ENCODE measurements at places on chromosomes 1 and 21.
A peak's percentile ranks its signal among the peaks of the same experiment; 100 is the strongest.

- peak; percentile 18 for DNase-seq
Observed at GRCh38 chr1:205632669-205633169, 908 bp upstream of the ELK4 start.

GRCh38 chr1:91783423-91784170 lies 102.4 kb downstream of the TGFBR3 start:
- peak; percentile 90 for DNase-seq

GRCh38 chr1:176656257-176656995 lies 193.5 kb downstream of the PAPPA2 start:
- DNase-seq: peak; percentile 22

DNA sequence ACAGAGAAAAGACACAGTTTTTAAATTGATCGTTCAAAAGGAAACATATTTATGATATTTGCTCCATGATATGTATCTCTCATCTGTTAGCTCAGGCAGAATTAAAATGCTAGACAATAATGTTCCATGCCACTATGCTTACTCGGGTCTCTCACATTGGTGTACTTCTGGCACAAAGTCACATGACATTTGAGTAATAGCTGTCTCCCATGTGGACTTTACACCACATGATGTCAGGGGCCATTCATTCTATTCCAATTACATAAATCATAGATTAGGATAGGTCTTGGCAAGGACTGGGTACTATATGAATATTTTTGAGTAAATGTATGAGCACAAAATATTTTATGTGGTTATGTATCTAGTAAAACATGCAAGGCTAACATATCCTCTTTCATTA lies 648.4 kb downstream of the PLA2G4A start:
- no peak for DNase-seq

DNA sequence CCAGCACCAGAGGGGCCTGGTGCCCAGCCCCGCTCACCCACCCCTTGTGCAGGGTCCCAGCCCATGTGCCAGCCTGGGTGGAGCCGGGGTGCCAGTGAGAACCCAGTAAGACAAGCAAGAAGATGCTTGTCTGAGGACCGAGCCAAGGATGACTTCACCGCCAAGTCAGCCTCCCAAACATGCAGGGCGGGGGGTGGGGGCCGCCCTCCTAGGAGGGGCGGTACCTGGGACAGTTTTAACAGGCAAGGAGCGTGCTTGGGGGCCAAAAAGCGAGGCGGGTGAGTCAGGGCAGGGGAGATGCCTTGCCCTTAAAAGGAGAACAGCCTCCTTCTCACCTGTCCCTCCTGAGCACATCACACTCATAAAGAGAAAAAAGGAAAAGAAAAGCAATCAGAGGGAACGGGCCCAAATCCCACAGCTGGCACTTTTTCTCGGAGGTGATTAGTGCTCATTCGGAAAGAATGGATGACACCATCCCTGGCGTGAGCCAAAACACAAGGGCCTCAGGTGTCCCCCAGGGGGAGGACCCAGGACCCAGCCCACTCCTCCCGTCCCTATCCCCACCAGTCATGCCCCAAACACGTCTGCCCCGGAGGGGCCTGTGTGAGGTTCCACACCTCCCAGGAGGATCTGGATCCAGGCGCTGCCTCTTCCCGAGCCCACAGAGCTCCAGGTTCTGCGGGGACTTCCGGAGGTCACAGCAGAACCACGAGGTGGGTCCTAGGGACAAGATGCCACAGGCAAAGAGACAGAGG lies 77.6 kb upstream of the IFFO2 start:
- no peak for DNase-seq

- no peak for DNase-seq
Observed at GRCh38 chr1:202551683-202552082, 158.6 kb downstream of the SYT2 start.

- no peak for DNase-seq
Observed at GRCh38 chr1:88296642-88297041, 387.4 kb upstream of the PKN2 start.

GRCh38 chr1:161166669-161167548 lies 683 bp downstream of the PPOX start:
- DNase-seq: no peak

DNA sequence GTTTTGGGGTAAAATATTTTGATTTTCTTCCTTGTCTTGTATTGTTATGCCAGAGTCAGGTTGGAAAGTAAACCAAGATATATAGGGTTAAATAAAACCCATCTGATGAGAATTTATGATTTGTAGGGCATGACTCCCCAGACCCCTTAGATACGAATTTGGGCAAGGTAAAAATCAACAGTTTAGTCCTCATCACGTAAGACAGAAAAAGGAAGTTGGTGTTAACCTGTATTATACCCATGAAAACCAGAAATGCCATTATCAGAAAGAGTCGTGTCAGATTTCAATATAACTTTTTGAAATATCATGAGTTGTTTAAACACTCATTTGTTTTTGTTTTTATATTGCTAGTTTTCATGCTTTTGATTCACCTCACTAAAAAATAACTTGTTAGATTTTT lies 11.8 kb downstream of the CEPT1 start:
- DNase-seq: no peak

GRCh38 chr1:166730299-166730888 lies 108.9 kb upstream of the POGK start:
- no peak for DNase-seq

DNA sequence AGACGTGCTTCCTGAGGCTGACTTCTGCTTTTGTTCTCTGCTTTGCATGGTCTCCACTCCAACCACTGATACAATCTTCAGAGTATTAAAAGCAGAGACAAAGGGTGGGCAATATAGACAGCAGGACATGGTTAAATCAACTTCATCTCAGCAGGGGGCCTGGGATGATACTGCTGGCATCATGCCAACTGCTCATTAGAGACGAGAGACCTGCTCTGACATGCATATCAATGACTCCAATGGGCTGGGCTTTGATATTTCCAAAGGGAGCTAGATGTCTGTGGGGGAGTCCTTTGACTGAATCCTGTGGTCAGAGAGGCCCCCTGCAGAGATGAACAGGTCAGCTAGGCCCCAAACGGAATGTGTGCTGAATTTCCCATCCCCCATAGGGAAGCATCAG lies 106.6 kb downstream of the ACTL8 start:
- DNase-seq: no peak

DNA sequence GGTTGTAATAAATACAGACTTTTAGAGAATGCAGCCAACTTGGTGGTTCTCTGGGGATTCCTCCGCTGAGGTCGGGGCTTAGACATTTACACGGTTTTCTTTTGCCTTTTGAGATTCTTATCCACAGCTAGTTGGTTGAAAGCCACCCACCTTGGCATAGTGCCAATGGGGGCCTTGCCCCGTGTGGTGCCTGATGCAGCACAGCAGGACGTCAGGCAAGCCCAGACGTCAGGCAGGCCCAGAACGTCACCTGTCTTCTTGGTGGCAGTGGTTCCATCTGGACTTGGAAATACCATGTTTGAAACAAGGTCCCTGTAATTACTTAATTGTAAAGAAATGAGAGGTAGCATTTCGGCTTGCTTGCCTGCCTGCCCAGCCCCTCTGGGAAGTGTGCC lies 78.5 kb downstream of the GALNT2 start:
- DNase-seq: no peak

DNA sequence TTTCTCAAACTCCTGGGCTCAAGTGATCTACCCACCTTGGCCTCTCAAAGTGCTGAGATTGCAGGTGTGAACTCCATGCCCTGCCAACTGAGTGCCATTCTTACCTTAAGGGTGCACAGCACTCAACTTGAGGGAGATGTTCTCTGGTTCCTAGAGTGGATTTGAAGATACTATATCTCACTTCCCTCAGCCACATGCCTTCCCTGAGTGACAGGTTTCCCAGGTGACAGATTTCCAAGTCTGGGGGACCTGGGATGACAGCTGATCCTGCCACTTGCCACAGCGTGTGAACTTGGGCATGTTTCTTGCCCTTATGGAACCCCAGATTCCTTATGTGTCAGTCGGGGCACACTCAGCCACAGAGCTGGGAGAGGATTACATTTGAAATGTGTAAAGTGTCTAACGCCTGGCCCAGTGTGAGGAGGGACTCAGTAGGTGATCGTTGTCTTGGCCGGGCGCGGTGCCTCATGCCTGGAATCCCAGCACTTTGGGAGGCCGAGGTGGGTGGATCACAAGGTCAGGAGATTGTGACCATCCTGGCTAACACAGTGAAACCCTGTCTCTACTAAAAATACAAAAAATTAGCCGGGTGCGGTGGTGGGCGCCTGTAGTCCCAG lies 29.6 kb upstream of the BTG2 start:
- no peak for DNase-seq

DNA sequence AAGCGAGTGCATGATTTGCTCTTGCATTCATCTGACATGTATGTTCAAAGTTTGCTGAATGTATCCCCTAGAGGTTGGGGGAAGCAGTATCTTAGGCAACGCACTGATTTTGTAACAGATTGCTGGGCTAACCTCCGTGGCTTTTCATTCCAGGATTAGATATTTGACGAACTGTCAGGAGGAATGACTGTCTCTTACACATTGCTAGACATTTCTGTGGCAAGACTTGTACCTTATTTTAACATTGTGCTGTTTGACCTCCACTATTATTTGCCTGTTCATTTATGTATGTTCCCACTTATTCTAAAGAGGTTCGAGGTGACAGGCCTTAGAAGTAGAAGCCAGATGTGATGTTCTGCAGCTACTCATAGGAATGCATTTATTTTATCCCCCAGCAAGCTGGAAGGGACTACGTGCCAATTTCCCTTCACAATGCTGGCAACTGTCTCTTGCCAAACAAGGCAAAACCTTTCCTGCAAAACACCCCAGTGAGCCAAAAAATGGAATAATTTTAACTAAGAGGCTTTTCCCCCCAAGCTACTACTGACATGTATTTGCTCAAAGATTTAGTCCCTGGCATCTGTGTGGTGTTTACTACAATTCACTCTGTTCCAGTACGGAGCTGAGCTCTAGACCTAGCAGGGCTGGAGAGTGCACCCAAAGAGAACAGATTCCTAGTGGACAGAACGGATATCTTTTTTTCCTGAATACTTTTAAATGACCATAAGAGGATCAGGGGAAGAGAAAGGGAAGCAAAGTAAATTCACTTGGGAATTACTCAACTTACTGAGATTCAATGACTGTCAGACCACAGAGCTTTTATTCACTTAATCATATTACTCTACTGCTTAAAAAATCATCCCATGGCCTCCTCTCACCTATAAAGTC lies 646.2 kb downstream of the SMYD3 start:
- DNase-seq: peak; percentile 85

GRCh38 chr1:229864686-229865230 lies 202.3 kb upstream of the GALNT2 start:
- no peak for DNase-seq

- peak; percentile 42 for DNase-seq
Observed at GRCh38 chr21:42739061-42739931, 85.9 kb downstream of the PDE9A start.

DNA sequence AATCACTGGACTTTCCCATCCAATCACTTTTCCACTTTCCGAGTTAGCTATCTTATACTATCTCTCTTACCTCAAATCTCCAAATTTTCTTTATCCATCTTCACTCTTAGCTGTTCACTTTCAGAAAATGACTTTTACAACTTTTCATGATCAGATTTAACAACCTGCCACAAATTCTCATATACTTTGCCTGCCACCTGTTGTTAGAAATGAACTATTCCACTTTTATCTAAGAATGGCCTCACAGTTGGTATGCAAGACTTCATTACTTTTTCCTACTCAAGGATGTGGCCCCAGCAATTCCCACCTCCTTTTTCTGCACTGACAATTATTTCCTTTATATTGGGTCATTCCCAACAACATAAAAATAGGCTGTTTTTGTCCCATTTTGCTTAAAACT lies 93.6 kb upstream of the DEPDC1 start:
- no peak for DNase-seq

DNA sequence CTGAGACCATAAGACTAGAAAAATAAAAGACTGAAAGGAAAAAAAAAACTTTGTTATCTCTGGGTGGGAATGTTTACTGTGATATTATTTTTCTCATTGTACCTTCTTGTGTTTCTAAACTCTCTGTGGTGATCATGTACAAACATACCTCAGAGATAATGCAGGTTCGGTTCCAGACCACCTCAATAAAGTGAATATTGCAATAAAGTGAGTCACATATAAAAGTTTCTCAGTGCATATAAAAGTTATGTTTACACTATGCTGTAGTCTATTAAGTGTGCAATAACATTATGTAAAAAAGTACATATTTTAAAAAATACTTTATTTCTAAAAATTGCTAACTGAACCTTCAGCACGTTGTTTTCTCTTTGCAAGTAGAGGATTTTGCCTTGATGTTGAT lies 137.5 kb downstream of the CENPF start:
- DNase-seq: no peak

GRCh38 chr1:168514455-168514854 lies 29.3 kb downstream of the XCL2 start:
- DNase-seq: no peak

DNA sequence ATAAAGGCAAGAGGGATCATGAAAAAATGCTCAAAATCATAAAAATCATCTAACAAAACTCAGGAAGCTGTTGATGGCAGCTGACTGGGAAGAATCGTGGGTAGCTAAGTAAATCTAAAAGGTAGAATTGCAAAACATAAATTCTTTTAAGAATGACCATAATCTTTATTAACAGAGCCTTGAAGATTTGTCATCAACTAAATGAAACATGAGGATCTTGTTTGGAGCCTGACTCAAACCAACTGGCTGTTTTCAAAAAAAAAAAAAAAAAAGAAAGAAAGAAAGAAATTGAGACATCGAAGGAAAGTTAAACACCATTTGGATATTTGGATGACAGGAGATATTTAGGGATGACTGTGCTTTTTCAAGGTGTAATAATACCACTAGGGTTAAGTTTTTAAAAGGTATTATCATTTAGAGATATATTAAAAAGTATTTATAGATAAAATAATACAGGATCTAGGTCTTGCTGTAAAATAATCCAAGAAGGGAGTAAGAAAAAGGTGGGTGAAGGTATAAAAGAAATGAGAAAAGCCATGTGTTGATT lies 48.6 kb downstream of the CD34 start:
- DNase-seq: peak; percentile 52

- DNase-seq: peak; percentile 48
Observed at GRCh38 chr1:225467193-225468020, 39.6 kb upstream of the LBR start.

- DNase-seq: no peak
Observed at GRCh38 chr1:89532228-89532627, 7.6 kb downstream of the LRRC8B start.

DNA sequence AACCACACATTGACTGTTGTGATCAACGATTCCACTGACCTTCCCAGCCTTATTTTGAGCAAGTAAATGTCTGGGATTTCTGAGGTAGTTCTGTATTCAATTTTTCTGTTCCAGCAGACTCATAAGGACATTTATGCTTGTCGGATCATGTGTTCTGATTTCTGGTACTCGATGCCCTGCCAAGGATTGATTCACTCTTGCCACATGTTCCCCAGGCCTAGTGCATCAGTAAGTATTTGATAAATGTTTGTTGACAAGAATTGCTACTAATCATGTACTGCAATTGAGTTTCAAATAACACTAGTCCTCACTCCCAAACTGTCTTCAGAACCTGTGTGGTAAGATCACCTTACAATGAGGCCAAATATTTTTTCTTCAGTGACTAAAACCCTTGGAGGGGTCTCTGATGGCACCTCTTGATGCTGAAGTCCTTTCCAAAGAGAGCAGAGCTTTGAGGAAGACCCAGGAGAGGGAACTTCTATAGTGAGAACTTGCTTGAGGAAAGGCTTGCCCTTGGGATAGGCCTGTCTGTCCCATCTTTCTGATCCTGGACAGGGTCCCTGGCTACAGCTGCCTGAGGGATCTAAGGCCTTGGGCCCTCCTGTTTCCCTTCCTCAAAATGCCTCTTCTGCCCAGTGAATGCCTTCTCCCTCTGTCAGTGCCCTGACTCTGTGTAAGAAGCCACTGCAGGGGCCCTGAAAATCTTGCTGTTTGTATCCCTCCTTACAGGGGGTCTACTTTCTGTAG lies 115.8 kb upstream of the FAM78B start:
- DNase-seq: no peak

GRCh38 chr21:39097981-39098380 lies 85.3 kb downstream of the PSMG1 start:
- DNase-seq: peak; percentile 90

All from fibroblast of villous mesenchyme (primary cell).